EH (cell line): ENCODE measurements at places on chromosomes 16 and 17.
A peak's percentile ranks its signal among the peaks of the same experiment; 100 is the strongest.

GRCh38 chr17:20187049-20187448 is 177.9 kb downstream of the SPECC1 start:
- DNase-seq = peak; percentile 75

DNA sequence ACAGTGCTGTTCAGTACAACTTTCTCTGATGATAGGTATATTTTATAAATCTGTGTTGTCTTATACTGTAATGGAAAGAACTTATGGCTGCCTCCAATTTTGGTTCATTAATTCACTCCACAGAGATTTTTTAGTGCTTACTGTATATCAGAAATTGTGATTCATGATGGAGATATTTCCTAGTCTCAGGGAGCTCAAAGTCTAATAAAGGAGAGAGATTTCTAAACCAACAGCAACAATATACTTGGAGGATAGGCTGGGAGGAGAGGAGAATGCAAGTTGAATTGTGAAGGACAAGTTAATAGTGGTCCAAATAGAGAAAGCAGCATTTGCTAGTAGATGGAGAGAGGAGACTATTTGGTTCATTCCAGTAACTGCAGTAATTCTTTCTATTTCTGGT is 63.5 kb downstream of the TANC2 start:
- peak; percentile 85 for DNase-seq

DNA sequence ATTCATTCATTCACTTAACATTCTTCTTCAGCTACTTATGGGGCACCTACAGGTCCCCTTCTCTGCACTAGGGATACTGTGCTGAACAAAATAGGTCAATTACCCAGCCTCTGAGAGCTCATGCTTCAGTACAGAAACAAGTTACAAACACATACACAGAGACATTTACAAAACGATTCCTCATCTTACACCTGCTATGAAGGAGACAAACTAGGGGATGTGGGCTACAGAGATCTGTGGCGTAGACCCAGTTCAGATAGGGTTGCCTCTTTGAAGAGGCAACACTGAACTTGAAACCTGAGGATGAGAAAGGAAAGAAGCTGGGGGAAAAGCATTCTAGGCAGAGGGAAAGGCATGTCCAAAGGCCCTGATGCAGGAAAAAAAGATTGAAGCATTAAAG is 5.2 kb downstream of the IL21R start:
- DNase-seq = no peak

DNA sequence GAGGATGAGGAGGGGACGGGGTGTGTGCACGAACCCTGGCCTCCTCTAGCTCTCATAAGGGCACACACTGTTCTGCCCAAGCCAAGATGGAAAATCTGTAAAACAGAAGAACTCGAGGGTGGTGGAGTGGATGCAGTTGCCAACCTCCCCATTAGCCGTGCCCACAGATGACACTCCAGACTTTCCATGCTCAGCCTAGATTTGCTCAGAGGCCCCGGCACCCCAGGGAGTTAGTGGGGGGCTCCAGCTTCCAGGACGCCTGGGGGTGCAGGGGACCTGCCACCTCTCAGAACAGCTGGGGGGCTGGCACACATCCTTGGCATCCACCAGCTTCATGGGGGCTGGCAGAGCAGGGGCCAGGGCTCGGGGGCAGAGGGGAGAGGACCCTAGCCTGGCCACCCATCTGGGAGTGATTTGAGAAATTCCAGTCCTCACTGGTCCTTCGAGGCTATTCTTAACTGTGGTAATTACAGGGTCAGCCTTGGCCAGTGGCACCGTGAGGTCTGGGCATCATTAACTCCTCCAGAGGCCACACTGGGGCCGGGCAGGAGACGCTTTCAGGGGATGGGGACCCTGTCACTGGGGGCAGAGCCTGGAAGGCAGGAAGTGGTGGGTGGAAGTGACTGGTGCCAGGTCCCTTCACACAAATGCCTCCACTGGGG is 14.3 kb downstream of the VASN start:
- DNase-seq = peak; percentile 36

DNA sequence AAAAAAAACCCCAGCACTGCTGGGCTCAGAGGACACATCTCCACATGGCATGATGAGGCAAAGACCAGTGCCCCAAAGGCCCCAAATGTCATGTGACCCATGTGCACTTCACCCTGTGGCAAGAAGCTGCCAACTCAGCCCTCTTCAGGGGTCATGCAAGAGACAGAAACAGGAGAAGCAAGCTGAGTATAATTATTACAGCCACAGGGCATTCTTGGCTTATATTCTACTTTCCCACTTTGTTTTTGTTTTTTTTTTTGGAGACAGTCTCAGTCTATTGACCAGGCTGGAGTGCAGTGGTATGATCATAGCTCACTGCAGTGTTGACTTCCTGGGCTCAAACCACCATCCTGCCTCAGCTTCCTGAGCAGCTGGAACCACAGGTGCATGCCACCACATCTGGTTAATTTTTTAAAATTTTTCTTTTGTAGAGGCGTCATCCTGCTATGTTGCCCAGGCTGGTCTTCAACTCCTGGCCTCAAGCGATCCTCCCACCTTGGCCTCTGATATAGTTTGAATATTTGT is 32.7 kb upstream of the LITAF start:
- DNase-seq = peak; percentile 25

DNA sequence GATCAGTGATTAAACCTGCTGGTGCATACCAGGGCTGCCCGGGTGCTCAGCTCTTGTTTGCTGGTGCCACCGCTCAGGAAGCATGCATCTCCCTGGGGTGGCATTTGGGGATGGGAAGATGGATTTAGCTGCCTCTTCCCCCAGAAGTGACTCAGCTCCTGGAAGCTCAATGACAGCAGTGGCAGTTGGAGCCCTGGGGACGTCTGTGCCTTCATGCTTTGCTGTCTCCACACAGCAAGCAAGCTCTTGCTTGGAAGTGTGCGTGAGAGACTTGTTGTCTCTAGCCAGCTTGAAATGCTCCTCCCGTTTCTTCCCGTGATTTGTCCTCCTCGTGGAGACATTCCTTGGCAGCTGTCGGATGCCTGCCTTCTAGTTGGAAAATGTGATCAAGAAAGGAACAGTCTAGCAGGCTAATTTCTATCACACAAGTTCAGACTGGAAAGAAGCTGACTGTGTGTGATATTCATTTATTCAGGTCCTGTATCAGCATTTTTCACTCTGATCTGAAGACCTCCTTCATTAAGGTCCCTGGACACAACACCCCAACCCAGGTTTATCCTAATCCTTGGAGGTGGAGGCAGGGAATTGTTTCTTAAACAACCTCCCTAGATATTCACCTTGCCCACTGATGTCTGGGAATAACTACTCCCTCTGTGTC is 73.0 kb downstream of the BMERB1 start:
- DNase-seq = peak; percentile 88

- DNase-seq = no peak
These were observed 53.1 kb downstream of the TEX2 start for GRCh38 chr17:64209983-64210382.

- DNase-seq = no peak
These were observed 1.5 kb downstream of the SLC16A6 start for GRCh38 chr17:68289473-68289872.

GRCh38 chr17:75895370-75896155 is 1.2 kb downstream of the TRIM65 start:
- peak; percentile 43 for DNase-seq

GRCh38 chr17:19746517-19746916 is 1.6 kb downstream of the ALDH3A1 start:
- DNase-seq = no peak

- no peak for DNase-seq
These were observed 414.0 kb upstream of the RBFOX1 start for GRCh38 chr16:6918646-6919045.

- peak; percentile 66 for DNase-seq
These were observed 45.4 kb downstream of the HNF1B start for GRCh38 chr17:37699285-37699973.

DNA sequence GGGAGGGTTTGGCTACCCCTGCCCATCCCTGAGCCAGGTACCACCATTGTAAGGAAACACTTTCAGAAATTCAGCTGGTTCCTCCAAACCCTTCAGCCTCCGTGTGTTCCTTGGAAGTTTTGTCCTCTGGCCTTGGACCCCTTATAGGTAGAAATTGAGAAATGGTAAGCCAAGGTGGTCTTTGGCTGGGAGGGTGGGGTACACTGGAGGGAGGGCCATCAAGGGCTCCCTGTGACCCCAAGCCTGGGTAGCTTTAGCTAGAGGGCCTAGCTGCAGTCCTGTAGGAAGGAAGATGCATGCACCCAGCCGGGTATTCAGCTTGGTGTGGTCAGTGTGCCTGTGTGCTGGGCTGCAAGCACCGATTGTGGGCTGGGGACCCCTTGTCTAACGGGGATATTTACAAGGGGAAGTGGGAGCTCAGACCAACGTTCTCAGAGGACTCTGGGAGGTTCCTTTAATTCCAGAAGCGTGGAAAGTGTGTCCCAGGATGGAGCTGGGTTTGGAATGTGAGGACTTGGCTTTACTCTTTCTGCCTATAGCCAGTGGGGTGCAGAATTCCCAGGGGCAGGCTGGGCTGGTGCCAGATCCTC is 6.8 kb downstream of the NAT9 start:
- DNase-seq = no peak

DNA sequence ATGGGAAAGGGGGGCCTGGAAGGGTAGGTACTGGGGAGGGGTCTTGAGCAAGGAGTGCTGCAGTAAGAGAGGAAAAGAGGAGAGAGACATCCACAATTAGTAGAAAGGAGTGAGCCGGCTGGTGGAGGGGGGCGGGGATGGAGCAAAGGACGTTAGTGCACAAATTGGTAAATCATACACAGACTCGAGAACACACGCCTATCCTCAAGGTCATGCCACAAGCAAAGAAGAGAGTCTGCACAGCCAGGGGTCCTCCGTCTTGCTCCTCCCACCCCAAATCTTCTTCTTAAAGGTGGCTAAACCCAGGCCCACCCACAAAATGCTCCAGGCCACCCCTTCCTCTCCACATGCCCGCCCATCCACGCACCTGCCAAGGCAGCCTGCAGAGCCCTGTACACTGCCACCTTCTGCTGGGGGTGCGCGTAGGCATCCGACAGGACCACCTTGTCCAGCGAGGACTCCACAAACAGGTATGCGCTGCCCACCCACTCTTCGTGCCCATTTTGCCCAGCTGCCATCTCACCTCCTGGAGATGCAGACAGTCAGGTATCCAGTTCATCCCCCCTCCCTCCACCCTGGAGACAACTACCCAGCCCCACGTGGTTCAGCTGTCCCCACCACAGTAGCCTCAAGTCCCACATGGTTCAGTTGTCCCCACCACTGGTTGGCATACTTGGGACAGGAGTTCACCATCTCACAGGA is 3.4 kb downstream of the TRADD start:
- DNase-seq = no peak

DNA sequence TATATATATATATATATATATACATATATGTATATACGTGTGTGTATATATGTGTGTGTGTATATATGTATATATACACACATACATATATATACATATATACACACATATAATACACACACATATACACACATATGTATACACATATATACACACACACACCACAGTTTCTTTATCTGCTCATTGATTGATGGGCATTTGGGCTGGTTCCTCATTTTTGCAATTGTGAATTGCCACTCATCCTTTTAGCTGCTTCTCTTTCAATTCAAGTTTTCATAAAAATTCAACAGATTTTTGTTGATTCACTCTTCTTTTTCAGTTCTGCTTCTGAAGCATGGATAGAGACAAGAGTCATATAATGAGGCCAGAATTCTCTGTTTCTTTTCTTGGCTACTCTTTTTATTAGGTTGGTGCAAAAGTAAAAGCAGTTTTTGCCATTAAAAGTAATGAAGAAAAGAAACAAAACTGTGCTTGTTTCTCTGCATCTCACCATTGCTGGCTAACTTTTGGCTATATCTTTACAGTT is 44.5 kb downstream of the SLFN5 start:
- DNase-seq = no peak

DNA sequence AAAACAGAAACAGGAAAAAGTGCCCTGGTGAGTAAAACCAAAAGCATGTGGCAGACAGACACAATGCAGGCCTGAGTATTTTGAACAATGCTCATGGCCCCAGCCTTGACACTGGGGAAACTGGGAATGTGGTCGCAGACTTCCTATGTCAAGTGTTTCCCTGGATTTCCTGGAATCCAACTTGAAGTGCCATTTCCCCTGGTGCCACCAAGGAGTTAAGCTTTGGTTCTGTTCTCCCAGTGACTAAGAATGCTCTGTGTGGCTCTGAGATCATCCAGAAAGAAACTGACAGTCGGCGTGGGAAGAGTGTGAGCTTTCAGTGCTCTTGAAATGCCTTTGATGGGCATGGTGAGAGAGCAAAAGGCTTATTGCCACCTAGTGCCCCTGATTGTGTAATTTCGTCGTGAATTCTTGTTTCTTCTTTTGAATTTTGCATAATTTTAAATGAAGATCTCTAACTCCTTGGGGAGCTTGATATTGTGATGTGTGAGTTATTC is 96.0 kb downstream of the YPEL2 start:
- peak; percentile 92 for DNase-seq

GRCh38 chr16:63613701-63614100 is 1508.2 kb downstream of the CDH11 start:
- DNase-seq = no peak

DNA sequence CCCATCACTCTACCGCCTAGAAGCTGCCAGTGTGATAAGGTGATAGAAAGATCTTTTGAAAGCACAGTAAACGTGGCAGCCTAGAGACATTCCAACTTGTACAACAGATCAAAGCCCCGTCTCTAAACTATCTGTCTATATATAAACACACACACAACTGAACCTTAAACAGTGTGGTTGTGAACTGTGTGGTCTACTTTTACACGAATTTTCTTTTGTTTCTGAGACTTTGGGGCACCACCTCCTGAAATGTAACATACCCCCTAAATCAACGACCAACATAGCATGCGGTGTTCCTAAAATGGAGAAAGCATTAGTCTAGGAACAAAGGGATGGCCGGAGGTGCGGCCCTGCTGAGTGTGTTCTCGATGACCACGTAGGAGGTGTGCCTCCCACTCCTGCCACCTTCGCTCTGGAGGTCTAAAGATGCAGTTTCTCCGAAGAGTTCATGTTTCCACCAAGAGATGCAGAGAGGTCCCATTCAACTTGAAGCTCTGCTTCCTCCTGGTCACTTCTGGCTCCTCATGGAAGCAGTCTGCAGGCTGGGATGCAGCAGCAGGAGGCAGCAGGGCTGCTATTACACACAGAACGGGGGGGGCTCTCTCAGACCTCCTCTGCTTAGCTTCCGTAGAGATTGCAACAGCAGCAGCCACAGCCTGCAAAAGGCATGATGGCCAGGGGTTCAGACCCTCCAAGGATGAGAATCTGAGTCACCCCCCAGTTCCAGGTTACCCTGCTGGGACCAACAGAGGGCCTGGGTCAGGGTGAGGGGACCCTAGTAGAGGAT is 22.6 kb upstream of the USP10 start:
- no peak for DNase-seq
